ENCODE measurements at places on chromosomes 5 and 9.

GRCh38 chr9:90021216-90021906, 416.5 kb downstream of the GADD45G start:
- DNase-seq, result no peak

GRCh38 chr5:33343676-33344327, 97.0 kb upstream of the TARS1 start:
- DNase-seq, result no peak

GRCh38 chr9:129285382-129285781, 107.3 kb upstream of the IER5L start:
- DNase-seq, result no peak

DNA sequence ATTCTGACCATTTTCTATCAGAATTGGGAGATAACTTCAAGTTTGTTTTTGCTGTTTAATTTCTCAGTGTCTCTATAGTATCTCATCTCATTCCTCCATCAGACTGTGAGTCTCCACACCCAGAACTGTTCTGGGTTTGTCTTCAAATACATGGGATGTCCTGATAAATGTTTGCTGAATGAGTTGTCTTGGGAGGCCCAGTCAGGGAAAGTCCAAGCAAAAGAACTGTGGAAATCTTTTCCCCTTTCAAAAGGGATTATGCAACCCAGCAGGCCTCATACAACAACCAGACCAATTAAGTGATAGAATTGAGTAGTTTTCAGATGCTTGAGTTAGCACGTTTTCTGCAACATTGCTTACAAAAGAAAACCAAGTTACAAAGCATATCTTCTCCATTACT, 324.4 kb downstream of the BRINP1 start:
- no peak for DNase-seq

DNA sequence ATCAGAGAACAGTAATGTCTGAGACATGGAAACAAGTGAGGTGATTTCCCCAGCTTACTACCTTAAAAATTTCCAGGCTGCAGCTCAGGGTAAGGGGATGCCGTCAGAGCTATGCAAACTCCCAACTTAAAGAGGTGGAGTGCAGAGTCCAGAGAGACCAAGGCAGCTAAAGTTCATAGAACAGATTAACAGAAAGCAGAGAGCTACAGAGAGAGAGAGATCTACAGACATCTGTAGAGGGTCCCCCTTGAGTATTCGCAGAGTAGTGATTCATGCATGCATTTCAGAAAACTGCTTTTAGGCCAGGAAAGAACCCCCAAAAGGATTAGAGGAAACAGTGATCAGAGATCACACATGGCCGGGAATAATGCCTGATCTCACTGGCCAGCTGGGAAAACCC, 306.2 kb upstream of the PUM3 start:
- no peak for DNase-seq

- peak; percentile 76 for DNase-seq
Measured at GRCh38 chr9:38642951-38643814, 22.8 kb upstream of the ANKRD18A start.

GRCh38 chr9:137482094-137482781, 23.1 kb upstream of the NSMF start:
- DNase-seq, result peak; percentile 43
